Left forelimb (tissue), 1 donor: ENCODE measurements at places on chromosomes 1 and 21.

- no peak for DNase-seq
Observed at GRCh38 chr1:206769304-206769731, 1.3 kb upstream of the IL19 start.

DNA sequence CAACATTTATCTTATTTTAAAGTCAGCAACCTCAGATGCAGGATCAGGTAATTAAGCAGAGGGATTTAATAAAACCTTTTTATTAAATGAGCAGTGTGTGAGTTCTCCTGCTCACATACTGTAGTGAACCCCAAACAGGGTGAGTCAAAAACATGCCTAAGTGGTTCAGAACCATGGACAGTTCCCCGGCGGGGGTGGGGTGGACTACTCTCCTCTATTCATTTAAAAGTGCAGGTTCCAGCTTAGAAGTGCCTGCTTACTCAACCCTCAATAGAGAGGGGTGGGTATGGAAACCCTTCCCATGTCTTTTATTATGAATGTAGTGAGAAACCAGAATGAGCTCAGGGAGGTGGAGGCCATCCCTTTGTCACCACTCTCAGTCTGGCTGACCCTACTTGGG, 397.9 kb downstream of the HHAT start:
- no peak for DNase-seq

- DNase-seq = no peak
Observed at GRCh38 chr1:239139801-239140200, 246.6 kb upstream of the CHRM3 start.

GRCh38 chr1:109917768-109918606, 7.3 kb downstream of the CSF1 start:
- no peak for DNase-seq

DNA sequence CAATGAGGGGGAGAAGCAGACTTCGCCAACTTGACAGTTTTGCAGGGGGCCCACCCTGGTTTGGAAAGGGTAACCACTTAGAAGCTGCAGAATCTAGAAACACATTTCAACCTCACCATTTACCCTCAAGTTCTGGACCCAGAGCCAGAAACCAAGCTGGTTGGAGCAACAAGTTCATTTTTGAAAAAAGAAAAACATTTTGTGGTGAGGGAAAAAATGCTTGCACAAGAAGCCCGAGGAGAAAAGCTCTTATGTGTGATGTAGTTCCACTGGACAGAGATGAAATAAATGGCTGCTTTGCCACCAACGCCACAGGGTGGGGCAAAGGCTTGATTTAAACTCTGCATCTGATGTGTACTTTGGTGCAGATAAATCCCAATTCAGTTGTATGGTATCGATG, 10.6 kb upstream of the NGF start:
- DNase-seq = no peak

DNA sequence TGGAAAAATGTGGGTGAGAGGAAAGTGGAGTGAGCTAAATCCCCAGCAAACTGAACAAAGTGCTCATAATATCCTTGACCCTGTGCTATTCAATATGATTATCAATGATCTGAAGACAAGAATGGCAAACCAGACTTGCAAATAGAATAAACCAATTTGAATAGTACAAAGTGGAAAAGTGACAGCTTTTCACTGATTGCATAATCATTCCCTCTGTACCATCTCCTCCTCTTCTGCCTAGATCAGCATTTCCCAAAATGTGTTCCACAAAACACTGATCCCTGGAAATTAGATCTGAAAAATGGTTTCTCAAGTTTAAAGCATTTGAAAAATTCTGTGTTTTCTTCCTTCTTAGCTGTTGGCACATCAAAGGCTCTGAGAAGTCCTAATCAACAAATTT, 8.1 kb downstream of the MTF1 start:
- no peak for DNase-seq

DNA sequence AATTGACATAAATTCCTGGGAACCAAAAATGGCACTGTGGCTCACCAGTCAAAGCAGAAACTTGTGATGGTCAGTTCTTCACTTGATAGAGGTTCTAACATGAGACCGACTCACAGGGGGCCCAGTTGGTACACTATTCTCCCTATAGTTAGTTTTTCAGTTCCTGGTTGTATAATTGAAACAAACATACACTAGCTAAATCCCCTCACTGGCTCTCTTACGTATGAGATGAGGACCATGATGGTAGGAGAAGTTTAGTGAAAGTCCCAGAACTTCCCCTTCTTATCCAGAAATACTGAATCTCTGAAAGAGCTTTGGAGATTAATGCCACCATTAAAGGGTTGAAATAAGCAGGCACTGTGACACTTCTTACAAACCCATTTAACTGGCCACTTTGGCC, 2.8 kb upstream of the S100B start:
- no peak for DNase-seq

- DNase-seq = no peak
Observed at GRCh38 chr21:41800425-41801320, 33.8 kb upstream of the RIPK4 start.

DNA sequence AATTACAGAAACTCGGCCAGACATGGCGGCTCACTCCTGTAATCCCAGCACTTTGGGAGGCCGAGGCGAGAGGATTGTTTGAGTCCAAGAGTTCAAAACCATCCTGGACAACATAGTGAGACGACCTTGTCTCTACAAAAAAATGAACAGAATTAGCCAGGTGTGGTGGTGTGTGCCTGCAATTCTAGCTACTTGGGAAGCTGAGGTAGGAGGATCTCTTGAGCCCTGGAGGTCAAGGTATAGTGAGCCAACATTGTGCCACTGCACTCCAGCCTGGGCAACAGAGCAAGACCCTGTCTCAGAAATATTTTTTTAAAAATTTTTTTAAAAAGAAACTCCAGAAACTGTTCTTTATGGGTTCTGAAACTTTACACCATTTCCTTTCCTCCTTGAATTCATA, 38.4 kb upstream of the IFNGR2 start:
- DNase-seq = no peak

- no peak for DNase-seq
Observed at GRCh38 chr21:27024301-27024700, 57.4 kb upstream of the ADAMTS5 start.

- DNase-seq = no peak
Observed at GRCh38 chr1:111709986-111710385, 29.2 kb downstream of the INKA2 start.

DNA sequence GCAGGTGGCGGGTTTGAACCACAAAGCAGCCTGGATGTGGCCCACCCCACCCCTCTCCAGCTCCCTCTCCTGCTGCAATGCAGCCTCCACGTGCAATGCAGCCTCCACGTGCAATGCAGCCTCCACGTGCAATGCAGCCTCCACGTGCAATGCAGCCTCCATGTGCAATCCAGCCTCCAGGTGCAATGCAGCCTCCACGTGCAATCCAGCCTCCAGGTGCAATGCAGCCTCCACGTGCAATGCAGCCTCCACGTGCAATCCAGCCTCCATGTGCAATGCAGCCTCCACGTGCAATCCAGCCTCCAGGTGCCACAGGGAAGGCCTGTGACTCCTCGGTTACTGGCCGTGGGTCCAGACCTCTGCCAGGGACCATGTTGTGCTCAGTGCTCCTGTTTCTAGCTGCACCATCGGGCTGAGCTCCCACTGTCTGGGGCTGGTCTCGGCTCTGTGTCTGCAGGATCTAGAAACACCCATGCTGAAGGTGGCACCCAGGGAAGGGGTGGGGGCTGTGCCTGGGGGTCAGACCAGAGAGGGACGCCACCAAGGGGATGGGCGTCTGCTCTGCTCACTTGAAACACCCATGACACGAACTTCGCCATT, 11.9 kb upstream of the LRRC3 start:
- no peak for DNase-seq

- no peak for DNase-seq
Observed at GRCh38 chr1:206859082-206859521, 6.3 kb upstream of the IL20 start.

DNA sequence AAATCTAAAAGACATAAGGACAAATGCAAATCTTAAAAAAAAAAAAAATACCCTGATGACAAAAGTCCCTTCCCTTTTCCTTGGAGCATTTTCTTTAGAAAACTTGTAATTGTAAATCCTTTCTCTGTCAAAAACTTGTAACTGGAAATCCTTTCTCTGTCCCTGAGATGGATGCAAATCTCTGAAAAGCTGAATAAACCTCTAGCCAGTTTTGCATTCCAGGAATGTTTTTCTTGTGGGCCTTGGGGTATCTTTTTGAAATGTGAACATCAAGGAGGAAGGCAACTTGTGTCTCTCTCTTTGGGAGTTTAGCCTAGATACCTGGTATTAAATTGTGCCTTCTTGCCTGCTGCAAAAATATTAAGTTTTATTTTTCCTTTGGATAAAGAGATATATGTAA, 305.3 kb downstream of the KCNT2 start:
- no peak for DNase-seq

DNA sequence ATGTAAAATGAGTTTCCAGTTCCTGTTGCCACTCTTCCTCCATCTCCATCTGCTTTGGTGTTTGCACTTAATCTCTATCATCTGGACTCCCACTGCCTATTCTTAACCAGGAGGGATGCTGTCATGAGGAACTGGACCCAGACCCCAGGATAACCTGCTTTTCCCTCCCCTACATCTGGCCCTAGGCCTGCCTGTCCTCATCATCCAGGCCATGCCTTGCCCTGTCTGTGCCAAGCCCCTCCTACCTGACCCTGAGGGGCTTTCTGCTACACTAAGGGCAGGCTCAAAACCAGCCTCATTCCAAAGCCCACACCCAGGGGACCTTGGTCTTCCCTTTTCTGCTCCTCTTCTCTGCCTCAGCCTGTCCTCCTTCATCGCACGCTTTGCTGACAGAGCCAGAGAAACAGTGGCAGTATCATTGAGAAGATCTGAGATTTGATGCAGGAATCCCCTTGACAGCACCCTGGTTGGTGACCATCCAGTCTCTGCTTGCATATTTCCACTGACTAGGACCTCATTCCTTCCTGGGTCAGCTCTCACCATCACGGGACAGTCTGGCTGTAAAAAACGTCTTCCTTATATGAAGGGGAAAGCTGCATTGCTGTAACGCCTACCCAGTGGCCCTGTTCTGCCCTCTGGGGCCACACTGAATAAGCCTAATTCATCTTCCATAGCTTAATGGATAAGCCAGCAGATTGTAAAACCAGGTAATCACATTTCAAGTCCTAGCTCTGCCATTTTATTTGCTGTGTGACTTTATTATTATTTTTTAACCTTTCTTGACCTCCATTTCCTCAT, 38.8 kb downstream of the PLXNA2 start:
- DNase-seq = no peak

DNA sequence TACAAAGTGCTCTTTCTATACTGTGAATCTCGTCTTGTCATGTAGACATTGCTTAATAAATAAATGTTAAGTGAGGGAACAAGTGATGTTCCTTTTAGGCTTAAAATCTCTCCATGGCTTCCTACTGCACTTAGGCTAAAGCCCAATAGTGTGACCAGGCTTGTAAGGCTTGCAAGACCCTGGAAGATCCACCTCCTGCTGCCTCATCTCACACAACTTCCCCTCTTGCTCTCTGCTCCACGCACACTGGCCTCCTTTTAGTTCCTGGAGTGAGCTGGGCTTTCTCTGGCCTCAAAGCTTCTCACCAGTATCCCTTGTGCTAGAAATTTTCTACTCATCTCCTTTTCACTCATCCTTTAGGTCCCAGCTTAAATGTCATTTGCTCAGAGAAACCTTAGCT, 41.5 kb upstream of the DIPK1A start:
- no peak for DNase-seq

GRCh38 chr1:59415286-59415850, 118.5 kb downstream of the FGGY start:
- no peak for DNase-seq

DNA sequence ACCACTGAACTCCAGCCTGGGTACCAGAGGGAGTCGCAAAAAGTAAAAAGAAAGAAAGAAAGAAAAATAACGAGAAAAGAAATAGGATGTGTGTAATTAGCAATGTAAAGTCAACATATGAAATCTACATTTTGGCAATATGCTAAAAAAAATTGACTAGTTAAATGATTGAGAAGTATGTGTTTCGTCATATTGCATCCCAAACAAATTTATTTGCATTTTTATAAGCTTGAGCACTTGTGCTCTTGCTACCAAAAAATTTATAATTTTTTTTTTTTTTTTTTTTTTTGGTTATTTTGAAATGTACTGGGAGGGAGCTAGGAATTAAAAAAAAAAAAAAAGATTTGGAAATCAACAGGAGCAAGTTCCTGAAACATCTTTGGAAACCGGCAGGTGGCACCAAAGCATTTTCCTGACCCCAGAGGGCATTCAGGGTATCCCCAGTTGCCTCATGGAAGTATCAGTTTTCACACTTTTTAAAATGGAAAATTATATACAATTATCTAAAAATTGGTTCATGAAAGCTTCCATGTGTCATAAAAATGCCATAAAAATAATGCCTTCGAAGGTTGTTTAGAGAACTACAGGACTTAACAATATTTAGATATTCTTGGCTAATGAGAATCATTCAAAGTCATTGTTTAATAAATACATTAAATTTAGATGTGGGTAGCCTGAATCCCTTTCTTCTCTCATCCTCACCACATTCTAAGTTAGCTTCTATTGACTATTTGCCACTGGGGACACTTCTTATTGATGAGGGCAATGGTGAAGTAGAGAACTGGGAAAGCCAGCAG, 4.8 kb upstream of the HEATR1 start:
- no peak for DNase-seq

DNA sequence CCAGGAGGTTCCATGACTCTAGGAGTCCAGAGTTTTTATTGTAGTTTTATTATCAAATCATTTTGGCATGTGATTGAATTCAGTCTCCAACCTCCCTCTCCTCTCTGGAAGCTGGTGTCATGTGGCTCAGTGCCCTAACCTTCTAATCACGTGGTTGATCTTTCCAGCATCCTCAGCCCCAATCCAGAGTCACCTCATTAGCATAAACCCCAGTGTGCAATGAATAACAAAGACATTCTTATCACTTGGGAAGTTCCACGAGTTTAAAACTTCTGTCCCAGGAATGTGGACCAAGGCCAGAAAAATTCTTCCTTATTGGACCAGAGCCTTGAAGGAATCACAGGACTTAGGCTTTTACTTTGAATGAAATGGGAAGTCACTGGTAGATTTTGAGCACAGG, 52.2 kb downstream of the KIRREL1 start:
- DNase-seq = no peak

GRCh38 chr21:44785620-44786335, 15.8 kb downstream of the UBE2G2 start:
- DNase-seq = no peak

DNA sequence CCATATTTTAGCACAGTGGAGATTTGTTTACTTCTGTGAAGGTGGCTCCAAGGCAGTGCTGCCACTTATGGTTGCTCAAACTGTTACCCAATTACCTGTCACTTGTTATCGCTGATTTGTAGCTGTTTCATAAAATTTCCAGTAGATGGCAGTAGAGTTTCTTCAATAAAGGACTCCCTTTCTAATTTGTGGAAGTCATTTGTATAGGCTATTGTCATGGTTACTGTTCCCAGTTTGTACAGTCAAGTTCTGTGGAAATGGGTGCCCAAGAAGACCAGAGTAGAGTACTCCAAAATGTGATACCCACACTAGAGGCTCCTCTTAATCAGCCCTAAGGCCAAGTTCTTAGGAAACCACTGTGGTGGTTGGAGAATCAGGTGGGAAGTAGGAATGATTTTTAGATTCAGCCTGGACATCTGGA, 186.1 kb downstream of the CLEC20A start:
- DNase-seq = no peak

GRCh38 chr1:107795994-107796393, 169.0 kb downstream of the VAV3 start:
- no peak for DNase-seq

GRCh38 chr1:111570781-111571181, 48.8 kb upstream of the RAP1A start:
- no peak for DNase-seq

- no peak for DNase-seq
Observed at GRCh38 chr1:48246727-48247126, 24.2 kb downstream of the SLC5A9 start.
